Tongue (tissue), 3 donors: ENCODE measurements at places on chromosomes 6 and 20.
A peak's percentile ranks its signal among the peaks of the same experiment; 100 is the strongest.

- no peak for DNase-seq
Measured at GRCh38 chr6:47375426-47375825, 65.7 kb upstream of the TNFRSF21 start.

- DNase-seq = peak; percentile 30
Measured at GRCh38 chr6:37050045-37050853, 44.8 kb downstream of the FGD2 start.

DNA sequence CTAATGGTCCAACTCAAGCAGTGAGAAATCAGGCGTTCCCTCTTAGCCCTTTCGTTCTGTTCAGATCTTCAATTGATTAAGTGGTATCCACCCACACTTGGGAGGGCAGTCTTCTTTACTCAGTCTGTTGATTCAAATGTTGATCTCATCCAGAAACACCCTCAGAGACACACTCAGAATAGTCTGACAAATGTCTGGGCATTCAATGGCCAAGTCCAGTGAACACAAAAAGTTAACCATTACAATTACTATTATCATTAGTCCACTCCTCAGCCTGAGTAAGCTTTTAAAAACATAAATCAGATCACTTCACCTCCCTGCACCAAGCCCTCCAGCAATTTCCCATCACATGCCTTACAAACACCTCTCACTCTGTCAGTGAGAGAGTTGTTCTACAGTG, 423.2 kb downstream of the RFPL4B start:
- no peak for DNase-seq

DNA sequence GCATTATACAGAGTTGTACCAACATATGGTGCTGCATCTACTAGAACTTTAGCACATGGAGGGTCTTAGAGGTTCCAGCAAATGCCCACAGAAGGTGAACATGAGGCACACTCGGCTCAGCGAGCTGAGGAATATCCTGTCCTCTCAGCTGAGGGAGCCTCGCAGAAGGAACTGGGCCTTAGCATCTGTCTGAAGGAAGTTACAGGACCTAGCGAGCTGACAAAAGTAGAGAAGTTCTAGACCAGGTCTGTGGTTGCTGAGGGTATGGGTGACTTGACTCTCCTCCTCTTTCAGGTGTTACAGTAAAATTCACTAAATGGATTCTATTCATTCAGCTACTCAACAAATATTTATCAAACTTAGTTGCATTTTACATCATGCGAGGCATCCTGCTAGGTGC, 157.2 kb downstream of the ZDHHC14 start:
- no peak for DNase-seq

DNA sequence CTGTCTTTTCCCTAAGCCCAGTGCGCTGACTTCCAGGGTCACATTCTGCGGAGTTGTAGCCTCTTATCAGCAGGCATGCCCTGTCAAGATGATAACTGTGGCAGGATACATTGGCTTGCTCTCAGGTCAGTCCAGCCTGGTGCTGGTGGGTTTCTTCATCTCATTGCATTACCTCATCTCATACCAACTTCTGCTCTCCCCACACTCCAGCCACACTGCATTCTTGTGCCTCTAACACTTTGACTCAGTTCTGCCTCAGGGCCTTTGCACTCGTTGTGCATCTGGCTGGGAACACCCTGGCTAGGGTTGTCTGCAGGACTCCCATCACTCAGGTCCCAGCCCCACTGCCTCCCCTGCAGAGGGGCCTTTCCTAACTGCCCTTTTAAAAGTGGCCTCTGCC, 110.3 kb upstream of the BACH2 start:
- DNase-seq = no peak

GRCh38 chr6:130473886-130474285, 108.1 kb downstream of the TMEM200A start:
- DNase-seq = no peak

GRCh38 chr6:43768983-43769525, 957 bp upstream of the VEGFA start:
- peak; percentile 81 for DNase-seq

DNA sequence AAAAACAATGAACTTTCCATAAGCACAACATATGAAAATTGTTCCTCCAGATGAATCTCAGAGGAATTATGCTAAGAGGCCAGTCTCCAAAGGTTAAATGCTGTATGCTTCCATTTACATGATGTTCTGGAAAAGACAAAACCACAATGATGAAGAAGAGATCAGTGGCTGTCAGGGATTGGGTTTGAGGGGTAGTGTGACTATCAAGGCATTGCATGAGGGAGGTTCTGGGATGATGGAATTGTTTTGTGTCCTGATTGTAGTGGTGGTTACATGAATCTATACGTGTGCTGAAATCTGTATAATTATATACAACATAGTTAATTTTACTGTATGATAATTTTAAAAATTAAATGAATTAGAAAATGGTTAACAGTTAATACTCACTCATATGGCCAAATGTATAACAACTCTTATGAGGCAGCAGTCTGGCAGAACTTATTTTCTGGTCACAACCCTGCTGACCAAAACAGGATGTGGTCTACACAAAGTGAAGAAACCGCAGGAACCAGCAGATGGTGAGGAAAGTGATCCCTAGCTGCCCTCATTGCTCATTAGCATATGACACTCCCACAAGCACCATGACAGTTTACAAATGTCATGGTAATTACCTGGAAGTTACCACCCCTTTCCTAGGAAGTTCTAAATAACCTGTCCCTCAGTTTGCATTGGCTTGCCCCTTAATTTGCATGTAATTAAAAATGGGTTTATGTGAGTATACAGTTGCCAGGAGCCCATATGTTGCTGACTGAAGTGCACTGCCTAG, 31.9 kb downstream of the NSFL1C start:
- DNase-seq = no peak

GRCh38 chr20:30419466-30419865, 838.0 kb upstream of the DEFB115 start:
- DNase-seq = no peak

DNA sequence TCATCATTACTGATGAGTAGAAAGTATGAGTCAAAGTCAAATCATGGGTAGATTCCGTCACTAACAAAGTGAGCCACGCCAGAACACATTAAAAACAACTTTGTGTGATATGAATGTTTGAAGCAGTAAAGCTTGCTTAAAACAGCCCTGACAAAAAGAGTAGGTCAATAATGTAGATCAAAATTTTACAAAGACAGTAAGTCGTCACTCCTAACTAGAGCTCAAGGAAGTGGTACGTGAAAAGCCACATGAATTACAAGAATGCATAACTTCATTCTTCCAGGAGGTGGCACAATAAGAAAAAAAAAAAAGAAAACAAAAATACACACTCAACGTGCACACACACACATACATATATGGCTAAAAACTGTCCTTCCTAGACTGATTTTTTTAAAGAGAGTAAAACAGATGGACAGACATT, 69.9 kb downstream of the HACE1 start:
- peak; percentile 4 for DNase-seq

DNA sequence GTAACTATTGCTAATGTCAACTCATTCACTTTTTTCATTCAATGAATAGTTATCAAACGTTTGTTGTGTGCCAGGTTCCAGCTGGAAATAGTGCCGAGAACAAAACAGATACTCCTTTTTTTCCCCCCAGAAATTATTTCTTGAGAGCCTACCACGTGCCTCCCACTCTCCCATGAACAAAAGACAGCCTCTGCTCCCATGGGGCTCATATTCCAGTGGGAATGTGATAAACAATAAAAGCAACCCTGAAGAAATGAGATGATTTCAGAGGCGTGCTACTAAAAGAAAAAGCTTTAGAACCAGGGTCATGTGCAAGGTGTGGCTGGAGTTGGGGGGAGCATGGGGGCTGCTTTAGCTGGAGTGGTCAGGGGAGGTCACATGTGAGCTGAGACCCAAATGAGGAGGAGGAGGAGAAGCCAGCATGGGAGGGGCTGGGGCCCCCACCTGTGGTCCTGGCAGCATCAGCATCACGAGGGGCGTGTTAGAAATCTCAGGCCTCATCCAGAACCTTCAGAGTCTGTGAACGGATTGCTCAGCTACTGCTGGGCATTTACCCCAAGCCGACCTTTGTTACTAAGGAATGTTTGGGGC, 157.4 kb downstream of the EYA2 start:
- no peak for DNase-seq

DNA sequence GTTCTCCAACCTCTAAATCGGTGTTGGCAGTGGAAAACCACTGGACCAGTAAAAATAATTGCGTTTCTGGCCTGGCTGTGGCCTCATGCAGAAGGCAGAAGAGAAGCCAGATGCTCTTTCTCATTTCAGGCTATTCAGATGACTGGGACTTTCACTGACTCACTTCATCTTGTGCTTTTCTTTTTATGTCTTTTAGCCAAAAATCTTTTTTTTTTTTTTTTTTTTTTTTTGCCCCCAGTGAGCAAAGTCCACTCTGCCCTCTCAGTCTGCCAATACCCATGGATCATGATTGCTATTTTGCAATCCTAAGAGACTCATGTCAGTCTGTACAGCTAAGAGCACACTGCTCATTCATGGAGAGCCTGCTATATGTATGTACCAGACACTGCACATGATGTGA, 962.5 kb downstream of the KIF16B start:
- no peak for DNase-seq

GRCh38 chr20:17066902-17067301, 159.9 kb upstream of the PCSK2 start:
- DNase-seq = peak; percentile 27

DNA sequence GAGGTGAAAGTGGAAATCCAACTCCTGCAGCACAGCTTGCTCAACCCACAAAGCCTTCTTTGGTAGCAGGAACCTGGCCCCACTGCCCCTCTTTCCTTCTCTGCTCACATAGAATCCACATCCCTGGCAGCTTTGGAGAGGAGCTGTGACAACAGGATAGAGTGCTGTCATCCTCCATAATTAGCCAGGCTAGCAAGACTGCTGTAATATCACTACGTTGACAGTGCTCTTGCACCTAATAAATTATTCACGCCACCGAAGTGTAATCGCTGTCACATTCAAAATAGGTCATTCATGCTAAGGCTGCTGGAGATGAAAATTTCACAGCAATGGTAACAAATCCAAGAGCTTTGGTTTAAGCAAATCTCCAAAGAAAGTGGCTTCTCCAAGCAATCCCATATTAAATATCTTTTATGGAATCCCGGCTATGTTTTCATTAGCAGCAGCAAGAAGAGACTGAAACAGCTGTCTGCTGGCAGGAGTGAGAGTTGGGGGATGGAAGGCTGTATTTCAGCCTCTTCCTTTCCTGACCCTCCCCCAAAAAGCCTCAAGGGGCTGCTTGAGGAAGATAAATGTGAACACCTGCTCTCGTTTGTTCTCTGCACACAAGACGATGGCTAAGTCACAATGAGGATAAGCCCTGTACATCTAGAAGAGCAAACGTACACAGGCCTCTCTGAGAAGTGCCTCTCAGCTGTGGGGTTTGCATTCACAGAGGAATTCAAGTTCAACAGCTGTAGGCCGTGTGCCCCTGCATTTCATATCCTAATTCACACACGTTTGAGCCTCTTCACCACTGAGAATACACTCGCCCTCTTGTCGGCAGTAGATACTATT, 16.5 kb downstream of the RIPOR2 start:
- DNase-seq = peak; percentile 95

DNA sequence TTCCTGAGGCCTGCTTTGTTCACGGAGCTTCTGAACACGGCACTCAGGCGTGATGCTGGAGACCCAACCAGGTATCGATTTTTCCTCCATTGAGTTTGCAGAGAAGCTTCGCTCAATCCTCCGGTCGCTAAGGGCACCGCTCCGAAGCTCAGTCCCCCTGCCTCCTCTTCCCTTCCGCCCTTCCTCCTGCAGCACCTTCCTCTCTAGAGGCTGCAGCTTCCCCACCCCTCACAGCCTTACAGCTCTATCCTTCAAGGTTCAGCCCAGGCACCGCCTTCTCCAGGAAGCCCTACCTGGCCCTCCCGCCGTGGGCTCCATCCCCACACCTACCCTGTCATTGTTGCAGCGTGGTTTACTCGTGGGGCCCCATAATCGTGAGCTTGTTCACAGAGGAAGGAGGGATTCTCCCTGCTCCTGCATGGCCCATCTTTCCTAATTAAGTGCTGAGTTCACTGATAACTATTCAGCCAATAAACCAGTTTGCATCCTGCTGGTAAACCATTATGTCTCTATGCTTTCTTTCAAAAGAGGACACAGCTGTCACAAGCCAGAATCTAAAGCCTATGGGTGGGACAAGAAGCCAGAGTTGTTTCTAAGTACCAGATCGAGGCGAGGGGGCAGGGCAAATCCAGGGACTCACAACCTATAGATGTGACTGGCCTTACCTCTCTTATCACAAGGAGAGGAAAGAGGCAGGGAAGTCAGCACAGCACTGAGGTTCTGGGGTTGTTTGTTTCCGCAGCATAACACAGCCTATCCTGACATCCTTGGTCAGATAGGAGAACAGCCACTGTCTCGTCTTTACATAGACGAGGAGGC, 152.0 kb downstream of the GRM4 start:
- no peak for DNase-seq

DNA sequence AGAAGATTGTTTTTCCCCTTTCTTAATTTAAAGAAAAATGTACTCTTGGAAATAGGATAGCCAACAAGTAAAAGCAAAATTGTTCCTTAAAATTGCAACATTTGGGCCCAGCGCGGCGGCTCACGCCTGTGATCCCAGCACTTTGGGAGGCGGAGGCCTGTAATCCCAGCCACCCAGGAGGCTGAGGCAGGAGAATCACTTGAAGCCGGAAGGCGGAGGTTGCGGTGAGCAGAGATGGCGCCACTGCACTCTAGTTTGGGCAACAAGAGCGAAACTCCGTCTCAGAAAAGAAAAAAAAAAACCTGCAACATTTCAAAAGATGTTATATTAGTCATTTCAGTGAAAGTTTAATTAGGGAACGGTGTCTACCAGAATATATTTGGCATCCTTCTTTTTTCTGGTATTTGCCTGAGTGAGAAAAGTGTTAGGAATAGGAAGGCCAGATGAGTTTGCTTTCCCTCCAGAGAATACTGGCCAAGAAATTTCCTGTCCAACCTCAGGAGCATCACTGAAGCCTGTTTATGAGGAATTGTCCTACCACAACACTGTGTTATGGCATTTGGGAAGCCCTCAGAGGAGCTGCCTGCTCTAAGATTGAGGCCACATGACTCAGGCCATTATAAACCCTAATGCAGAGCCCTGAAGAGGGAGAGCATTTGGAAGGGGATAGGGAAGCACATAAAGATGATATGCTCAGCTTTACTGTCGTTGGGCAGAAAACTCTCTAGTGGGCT, 1.2 kb upstream of the GJA1 start:
- no peak for DNase-seq
